Activated T-helper 1 cell treated with Interleukin-2 at 50 U/mL for 16 hours (primary cell): ENCODE measurements at places on chromosomes 6 and 20.

DNA sequence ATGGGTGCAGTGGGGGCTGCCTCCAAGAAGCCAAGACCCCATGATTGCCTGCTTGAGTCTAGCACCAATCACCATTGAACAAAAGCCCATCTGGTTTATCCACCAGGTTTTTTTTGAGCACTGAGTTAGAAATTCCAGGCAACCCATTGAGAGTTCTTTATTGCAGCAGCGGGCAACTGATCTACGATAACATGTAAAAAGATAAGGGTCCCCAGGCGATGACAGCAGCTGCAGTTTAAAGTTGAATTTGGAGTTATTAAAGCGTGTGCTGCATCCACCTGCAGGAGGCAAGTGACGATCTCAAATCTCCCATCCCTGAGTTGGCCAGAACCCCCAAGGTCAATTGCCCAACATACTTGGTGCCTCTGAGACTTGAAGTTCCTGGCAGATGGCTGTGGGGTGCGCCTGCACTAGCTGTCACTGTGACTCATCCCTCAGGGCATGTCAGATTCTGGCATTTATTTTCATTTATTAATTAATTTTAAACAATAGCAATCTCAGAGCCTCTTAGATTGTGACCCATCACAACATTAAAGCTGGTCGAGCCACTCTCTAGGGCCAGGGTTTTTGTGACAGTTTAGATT, 290.4 kb upstream of the SULF2 start:
- DNase-seq: no peak

GRCh38 chr20:11989018-11989771, 71.5 kb downstream of the BTBD3 start:
- no peak for DNase-seq

GRCh38 chr6:111921103-111921502, 47.9 kb upstream of the FYN start:
- DNase-seq: no peak

DNA sequence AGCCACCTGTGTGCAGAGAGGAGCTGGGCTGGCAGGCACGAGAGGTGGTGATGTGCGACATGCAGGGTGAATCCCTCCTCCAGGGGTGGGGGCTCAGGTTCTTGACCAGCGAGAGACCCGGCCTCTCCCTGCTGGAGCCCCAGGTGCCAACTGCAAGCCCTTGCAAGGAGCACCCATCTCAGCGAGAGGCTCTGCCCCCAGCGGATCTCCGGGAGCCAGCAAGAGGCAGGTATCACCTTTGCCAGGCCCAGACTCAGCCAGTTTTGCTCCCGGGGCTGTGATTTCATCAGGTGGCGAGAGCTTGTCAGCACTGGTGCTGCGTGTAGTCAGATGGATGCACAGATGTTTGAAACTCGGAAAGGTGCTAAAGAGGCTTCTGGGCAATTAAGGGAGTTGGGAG, 87.7 kb downstream of the TFAP2C start:
- DNase-seq: no peak

GRCh38 chr6:154170106-154170505, 131.1 kb downstream of the OPRM1 start:
- no peak for DNase-seq

GRCh38 chr6:4459032-4459431, 317.2 kb upstream of the CDYL start:
- DNase-seq: no peak

- no peak for DNase-seq
Measured at GRCh38 chr20:8842525-8842924, 226.4 kb upstream of the PLCB4 start.

DNA sequence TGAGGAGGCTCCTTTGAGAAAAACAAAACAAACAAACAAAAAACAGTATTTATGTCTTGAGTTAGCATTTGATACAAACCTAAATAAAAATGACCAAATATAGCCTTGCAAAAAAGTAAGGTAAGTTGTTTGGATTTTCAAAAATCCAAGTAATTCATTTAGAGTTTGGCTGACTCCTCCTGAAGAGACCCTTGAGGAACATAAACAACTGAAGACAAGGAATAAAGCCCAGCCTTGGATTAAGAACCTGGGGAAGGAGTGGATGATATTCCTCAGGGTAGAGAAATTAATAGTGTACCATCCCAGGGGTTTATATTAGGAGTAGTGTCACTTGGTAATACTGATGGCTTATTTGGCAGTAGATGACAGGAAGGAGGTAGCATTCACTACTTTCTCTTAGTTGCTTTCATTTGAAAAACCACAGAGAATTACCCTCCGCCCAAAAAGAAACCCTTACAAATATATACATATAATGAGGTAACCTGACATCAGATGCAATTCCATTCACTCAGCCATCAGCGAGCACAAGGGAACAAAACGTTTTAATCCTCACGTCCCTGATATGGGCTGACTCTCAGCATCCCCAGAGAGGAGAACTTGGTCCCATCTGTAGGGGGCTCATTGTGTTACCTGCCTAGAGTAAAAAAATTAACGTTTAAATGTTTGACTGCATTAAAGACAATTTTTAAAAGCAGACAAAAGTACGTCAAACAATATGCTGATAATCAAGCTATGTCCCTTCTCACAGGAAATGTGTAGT, 57.0 kb downstream of the SOBP start:
- no peak for DNase-seq

DNA sequence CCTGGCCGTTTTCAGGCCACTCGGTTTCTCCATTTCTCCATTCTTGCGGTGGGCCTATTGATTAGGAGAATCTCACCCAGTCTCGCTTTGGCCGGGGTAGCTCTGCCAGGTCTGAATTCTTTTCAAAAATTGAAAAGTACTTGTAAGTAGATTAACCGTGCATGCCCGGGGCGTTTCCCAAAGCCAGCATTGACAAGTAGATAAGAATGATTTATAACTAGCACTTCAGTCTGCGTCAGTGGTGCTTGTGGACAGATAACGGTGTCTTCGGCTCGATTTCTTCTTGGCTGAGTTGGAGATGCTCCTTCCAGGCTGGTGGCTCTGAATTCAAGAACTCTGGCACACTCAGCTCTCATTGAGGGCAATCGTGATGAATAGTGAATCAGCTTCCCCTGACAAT, 29.0 kb downstream of the SLC24A3 start:
- no peak for DNase-seq

GRCh38 chr6:56640374-56640773, 2.3 kb downstream of the DST start:
- DNase-seq: no peak

- no peak for DNase-seq
Measured at GRCh38 chr20:2217857-2218539, 77.8 kb upstream of the TGM3 start.

GRCh38 chr20:32479697-32480171, 105.4 kb downstream of the NOL4L start:
- DNase-seq: no peak

- DNase-seq: no peak
Measured at GRCh38 chr6:156735751-156736150, 41.4 kb upstream of the ARID1B start.

DNA sequence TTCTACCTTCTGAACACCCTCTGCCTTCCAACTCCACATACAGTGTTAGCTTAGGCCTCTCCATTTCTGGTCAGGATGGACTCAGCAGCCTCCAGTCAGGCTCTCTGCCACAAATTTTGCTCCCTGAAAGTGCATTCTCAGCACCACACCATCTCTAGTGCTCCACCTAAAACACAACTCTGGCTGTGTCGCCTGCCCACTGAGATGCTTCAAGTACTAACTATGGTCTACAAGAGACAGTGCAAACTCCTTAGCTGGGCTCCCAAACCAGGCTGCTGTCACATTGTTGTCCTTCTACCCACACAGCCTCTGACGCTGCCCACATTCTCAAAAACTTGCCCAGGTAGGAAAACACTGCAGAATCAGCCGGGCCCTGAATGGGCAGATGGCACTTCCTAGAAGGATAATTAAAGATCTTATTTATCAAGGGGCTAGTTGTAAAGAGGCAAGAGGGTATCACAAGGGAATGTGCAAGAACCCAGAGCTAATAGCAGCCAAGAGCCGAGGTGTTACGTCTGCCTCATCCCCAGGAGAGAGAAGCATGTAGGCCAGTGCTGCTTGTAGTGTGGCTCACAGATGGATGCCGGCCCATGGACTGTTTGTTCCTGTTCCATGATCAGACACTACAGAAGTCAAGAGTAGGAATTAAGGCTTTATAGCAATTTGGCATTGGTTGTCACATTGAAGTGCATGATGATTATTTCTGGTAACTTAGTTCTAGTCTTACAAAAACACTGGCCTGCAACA, 189.7 kb downstream of the LRFN2 start:
- DNase-seq: no peak
